ENCODE measurements at places on chromosomes 3 and 15. TPM values are rescaled to one million over a fixed set of nuclear protein-coding genes. Genes with fewer than 3 reads are reported as not detected.

Gene SST
- polyA plus RNA-seq, result 6.1 TPM

Gene ACKR4
- 12.9 TPM for polyA plus RNA-seq

Gene SCAMP5
- polyA plus RNA-seq, result 9.4 TPM

Gene TF
- 0.75 TPM for polyA plus RNA-seq

Gene SLC9C1
- not detected for polyA plus RNA-seq

GRCh38 chr3:170801597-170801996 is 68.4 kb downstream of the RPL22L1 start:
- DNase-seq, result no peak

- no peak for DNase-seq
Measured at GRCh38 chr3:80643421-80643820, 875.6 kb upstream of the ROBO1 start.

DNA sequence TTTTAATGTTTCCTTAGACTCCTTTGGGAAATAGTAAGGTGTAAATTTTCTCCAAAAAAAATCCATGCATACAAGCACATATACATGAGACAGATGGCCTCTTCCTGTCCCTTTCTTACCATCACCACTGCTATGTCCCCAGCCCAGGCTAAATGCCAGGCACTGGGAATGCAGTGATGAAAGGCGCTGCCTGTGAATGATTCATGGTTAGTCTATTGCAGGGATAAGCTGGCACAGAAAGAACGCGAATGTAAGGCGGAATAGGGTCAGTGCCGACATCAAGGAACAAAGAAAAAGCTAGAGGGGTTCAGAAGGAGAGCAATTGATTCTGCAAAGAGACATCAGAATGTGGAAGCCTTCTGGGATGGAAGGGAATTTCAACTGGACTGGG is 36.2 kb upstream of the CFAP161 start:
- no peak for DNase-seq

DNA sequence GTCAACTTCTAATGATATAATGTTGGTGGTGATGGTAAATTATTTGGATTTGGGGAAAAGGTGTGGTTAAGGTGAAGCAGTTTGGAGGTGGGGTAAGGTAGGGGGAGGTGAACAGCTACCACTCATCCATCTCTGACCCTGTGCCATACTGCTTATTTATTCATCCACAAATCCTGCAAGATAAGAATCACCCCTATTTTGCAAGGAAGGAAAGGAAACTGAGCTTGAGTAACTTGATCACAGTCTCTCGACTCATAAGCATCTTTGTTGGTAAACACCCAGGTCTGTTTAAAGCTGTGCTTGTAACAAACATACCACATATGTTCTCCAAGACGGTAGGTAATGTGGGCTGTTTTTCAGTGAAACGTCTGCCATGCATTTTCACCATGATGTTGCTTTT is 67.3 kb downstream of the PTPRG start:
- DNase-seq, result no peak

DNA sequence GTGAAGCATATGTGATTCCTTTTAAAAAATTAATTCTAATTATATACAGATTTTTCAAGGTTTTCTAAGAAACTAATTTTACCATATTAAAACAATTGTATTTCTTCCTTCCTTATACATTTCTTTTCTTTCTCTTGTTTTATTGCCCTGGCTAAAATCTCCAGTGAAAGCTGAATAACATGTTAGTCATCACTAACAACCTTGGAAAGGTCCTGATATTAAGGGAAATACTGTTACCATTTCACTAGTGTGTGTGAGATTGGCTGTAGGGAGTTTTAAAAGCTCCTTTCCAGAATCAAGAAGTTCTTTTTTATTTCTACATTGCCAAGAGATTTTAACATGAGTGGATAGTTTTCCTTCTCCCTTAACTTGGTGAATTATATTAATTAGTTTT is 229.7 kb upstream of the EIF1B start:
- DNase-seq, result no peak

GRCh38 chr3:113097960-113098447 is 107.2 kb downstream of the GTPBP8 start:
- DNase-seq, result no peak

DNA sequence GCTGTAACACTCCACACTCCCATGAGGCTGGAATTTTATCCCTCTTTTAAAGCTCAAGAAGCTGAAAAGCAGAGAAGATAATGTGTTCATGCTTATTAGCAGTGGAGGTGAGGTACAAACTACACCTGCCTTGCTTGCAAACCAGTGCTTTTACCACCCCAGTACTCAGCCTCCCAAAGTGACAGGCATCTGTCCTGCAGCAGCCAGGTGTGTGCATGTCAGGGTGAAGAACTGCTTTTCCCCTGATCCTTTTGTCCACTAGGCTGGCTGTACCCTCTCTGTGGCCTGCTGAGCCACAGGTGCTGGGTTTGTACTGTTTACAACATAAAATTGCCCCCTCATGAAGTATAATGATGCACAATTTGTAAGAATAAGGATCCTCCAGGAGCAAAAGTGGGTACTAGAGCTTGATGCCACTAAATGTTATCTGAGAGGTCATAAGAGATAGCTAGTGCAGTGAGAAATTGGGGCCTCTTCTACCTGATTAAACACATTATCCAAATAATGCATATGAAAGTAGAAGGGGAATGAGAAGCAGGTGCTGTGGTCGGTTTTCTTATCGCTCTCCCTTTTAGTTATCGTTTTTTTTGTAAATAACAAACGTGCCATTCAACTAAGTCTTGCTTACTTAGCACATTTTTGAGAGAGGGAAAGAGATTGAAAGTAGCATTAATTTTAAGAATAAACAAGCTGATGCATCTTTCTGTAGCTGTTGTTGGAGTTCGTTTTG is 39.2 kb upstream of the GADL1 start:
- no peak for DNase-seq
